ENCODE measurements at places on chromosomes 6 and 20.

DNA sequence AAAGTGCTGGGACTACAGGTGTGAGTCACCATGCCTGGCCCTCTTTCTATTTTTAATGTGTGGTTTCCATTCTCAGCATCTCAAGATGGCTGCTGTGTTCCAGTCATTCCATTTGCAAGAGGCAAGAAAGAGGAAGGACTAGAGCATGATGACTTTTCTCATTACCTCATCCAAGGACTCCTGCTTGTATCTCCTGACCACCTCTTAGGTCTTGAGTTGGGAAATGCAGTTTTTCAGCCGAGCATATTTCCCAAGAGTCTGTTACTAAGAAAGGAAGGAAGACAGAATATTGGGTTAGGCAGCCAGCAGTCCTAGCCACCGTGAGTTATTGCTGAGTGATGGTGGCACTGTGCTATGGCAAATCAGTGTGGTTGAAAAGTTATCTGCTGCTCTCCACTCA is 108.4 kb upstream of the INSM1 start:
- DNase-seq = no peak

GRCh38 chr20:33164763-33165095 is 3.2 kb upstream of the BPIFA2 start:
- no peak for DNase-seq

- no peak for DNase-seq
These were observed 176.2 kb downstream of the NFATC2 start for GRCh38 chr20:51366155-51366886.

- no peak for DNase-seq
These were observed 31.2 kb downstream of the SNAP25 start for GRCh38 chr20:10249822-10250221.

GRCh38 chr6:156395276-156395675 is 381.9 kb upstream of the ARID1B start:
- DNase-seq = no peak

- DNase-seq = no peak
These were observed 9.7 kb downstream of the BEND3 start for GRCh38 chr6:107105511-107106116.

DNA sequence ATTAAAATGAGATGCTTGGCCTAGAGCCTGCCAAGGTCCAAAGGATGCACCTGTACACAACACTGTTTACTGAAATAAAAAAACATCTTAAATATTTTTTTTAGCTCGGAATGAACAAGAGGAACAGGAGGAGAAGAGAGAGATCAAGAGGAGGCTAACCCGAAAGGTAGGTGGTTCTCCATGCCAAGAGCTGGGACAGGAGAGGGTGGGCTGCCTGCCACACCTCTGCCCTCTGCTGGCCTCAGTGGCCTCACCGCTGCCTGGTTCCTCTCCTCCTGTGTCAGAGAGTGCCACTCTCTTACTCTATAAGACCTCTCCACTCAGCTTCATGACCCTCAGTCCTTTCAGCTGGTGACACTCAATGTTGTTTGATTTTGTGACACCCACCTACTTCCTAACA is 50.2 kb downstream of the TBC1D7 start:
- peak; percentile 15 for DNase-seq

- no peak for DNase-seq
These were observed 127.4 kb upstream of the GRIK2 start for GRCh38 chr6:101266063-101266462.

DNA sequence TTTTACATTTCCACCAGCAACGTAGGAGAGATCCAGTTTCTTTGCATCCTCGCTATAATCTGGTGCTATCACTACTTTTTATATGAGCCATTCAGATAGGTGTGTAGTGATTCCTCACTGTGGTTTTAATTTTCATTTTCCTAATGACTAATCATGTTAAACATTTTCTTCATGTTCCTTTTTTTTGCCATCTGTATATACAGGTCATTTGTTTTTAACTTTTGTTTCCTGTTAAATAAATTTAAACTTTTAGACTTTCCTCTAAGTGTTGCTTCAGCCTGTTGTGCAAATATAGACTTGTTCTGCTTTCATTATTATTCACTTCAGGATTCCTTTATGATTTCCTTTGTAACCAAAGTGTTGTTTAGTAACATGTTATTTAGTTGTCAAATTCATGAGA is 697.4 kb downstream of the PTPRT start:
- DNase-seq = no peak

DNA sequence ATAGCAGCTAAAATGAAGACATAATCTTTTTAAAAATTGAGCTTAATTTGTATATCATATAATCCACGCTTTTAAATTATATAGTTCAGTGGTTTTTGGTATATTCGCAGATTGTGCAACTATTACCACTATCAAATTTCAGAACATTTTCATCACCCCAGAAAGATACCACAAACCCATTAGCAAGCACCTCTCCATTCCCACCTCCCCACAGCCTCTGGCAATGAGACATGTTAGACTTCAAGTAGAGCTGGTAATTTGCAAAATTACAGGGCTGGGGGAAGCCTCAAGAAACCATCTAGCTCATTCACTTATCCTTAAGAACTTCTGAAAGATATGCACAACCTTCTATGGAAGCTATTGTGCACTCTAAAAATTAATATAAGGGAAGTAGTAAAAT is 37.2 kb downstream of the TRMT6 start:
- DNase-seq = no peak

DNA sequence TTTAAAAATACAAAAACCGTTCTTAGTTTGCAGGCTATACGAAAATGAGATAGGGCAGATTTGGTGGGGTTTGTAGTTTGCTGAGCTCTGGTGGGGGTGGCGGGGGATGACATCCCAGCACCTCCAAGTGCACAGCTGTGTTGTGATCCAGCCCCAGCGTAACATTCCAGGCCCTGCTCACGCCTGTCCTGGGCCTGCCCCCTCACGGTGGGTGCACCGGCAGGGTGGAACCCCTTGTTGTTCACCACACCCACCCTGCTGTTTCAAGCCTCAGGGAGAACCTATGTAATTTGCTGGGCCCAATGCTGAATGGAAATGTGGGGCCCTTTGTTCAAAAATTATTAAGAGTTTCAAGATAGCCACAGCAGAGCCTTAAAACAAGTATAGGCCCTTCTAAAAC is 25.0 kb downstream of the ARMC2 start:
- no peak for DNase-seq

DNA sequence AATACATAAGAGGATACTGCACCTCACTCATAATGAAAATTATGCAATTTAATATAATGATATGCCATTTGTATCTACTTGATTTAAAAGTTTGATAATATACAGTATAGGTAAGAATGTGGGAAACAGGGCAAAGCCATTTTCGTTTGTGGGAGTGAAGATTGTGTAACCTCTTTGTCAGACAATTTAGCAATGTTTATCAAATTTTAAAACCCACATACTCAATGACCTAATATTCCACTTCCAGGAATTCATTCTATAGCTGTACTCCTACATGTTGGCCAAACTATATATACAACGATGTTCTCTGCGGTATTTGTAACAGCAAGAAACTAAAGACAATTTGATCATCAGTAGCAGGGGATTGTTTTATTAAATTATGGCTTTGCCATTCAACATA is 17.8 kb upstream of the FKBP5 start:
- DNase-seq = no peak

GRCh38 chr20:54069501-54069971 is 858 bp downstream of the BCAS1 start:
- no peak for DNase-seq

DNA sequence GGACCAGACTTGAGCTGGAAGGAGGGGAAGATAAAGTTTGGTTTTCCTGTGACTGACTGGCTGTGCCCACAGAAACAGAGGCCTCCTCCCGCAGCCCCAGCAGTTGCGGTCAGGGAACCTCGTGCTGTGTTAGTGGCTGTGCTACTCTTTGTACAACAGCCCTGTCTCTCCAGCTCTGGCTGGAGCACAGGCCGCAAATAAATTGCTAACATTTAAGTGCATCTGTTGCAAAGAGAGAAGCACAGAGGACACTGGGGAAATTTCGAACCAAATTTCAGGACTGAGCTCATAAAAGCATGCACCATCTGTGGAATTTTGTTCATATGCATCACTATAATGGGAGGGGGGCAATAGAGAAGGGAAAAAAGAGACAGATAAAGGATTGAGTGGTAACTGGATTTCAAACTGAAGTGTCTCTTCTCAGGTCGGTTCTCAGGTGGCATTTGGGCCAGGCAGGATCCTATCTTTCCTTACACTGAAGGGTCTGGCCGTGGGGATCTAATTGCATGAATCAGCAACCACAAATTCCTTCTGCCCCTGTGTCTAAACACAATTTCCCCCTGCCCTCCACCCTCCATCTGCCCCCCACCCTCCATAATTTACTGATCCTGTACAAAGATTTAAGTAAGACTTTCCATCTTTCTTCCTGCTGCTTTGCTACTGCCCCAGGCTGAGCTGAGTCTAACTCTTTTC is 88.9 kb upstream of the ATXN1 start:
- no peak for DNase-seq

- no peak for DNase-seq
These were observed 8.7 kb downstream of the SNX21 start for GRCh38 chr20:45842169-45842812.

- no peak for DNase-seq
These were observed 23.5 kb upstream of the PAX1 start for GRCh38 chr20:21681922-21682318.

- DNase-seq = no peak
These were observed 136.1 kb upstream of the FAM83B start for GRCh38 chr6:54710456-54710855.

GRCh38 chr6:164252948-164253347 is 838.4 kb downstream of the QKI start:
- no peak for DNase-seq

GRCh38 chr6:88480816-88481215 is 314.7 kb upstream of the CNR1 start:
- no peak for DNase-seq

DNA sequence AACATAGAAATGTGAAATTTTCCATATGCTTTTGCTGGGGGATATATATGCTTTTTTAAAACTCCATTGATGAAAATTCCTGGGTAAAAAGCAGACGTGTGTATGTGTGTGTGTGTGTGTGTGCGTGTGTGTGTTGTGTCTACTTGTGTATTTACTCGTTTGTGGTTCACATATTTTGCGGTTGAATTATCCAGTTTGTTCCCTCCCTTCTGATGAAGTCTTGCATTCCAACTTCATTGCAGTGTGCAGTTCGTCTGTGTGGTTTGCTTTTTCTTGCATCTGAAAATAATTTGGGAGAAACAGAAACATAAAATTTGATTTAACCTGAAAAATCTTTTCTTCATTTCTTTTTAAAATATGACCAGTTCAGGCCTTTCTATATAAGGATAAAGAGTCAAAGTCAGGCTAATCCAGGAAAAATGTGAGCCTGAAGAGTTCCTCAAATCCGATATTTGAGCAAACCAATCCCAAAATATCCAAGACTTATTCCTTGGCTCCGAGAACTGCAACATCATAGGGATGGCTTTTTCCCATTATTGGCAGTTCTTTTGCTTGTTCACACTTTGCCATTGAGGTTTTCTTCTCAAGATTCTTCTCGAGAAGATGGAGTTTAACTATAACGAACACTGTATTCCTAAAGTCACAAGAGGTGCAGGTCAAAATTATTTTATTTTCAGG is 202.2 kb upstream of the CCN2 start:
- DNase-seq = no peak

GRCh38 chr6:145836772-145837171 is 22.2 kb upstream of the FBXO30 start:
- no peak for DNase-seq

DNA sequence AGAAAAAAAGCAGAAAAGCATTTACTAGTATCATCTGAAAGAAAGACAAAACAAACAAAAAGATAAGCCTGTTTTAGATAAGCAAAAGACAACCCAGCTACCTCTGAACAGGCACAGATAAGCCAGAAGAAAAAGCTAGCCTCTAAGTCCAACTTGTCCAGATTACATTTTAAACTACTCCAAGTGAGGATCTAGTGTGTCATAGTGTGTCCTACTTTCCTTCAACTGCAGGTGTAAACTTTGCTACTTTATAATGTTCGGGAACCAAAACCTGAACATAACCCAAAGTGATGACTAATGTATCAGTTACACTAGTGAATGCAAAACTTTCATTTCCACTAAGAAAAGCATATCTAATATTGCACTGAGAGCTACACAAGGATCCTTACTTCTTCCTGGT is 19.5 kb downstream of the ADNP start:
- no peak for DNase-seq

DNA sequence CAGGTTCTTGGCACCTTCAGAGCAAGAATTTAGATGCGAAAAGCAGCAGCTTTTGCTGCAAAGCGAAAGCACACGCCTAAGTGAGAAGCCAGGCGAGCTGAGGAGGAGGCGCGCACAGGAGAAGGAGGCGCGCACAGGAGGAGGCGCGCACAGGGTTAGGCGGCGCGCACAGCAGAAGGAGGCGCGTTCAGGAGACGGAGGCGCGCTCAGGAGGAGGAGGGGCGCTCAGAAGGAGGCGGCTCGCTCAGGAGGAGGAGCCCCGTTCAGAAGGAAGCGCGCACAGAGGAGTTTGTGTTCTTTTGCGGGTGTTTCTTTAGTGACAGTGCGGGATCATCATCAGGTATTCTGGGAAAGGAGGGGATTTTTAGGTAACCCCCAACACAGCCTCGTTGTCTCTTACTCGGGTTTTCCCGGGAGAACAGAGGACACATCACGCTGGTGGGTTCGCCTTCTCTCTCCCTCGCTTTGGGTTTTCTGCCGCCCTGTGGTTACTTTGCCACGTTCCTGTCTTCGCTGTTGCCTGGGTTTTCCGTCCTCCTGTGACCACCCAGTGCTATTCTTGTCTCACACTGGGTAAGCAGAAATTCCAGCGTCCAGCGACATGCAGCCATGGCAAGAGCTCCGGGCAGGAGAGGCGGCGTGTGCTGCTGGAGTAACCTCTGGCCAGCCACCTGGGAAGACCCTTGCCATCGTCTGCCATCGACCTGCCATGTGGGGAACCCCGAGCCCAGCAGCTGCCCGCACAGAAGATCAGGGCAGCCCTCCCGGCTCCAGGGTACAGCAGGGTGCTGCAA is 47.0 kb downstream of the WDR27 start:
- peak; percentile 33 for DNase-seq

DNA sequence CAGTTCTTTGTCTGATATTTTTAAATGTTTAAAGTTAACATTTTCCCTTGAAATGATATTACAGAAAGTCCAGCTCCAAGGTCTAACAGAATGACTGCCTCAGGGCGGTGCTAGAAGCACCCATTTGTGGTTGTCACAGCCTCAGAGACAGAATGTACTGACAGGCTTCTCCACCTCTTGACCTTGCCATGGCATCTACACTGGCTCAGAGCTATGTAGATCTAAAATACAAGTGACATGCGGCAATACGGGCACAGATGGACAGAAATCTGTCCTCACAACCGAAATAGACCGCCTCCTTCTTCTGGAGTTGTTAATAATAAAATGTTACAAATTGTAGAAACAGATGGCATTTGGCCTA is 167.2 kb upstream of the THEMIS start:
- no peak for DNase-seq

- no peak for DNase-seq
These were observed 87.9 kb downstream of the CEP57L1 start for GRCh38 chr6:109183109-109183650.

DNA sequence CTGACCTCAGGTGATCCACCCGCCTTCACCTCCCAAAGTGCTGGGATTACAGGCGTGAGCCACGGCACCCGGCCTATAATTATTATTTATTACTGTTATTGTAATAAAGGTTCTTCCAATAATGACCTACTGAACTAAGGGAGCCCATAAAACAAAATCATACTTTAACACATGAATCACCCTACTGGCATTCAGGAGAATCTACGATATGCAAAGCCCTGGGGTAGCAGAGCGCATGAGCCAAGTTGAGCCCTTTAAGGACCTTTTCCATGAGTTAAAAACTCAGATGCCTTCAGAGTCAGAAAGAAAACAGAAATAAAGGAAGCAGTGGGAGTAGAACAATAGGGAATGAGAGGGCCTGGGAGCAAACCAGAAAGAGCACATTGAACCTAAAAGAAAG is 41.5 kb downstream of the SNRPB start:
- DNase-seq = no peak

Data from stimulated activated naive CD8-positive, alpha-beta T cell treated with anti-CD3 and anti-CD28 coated beads, Interleukin-15, amount 100 ng/mL, for 72 hours (primary cell).